T-helper 17 cell (primary cell): ENCODE measurements at places on chromosomes 12 and 14.

DNA sequence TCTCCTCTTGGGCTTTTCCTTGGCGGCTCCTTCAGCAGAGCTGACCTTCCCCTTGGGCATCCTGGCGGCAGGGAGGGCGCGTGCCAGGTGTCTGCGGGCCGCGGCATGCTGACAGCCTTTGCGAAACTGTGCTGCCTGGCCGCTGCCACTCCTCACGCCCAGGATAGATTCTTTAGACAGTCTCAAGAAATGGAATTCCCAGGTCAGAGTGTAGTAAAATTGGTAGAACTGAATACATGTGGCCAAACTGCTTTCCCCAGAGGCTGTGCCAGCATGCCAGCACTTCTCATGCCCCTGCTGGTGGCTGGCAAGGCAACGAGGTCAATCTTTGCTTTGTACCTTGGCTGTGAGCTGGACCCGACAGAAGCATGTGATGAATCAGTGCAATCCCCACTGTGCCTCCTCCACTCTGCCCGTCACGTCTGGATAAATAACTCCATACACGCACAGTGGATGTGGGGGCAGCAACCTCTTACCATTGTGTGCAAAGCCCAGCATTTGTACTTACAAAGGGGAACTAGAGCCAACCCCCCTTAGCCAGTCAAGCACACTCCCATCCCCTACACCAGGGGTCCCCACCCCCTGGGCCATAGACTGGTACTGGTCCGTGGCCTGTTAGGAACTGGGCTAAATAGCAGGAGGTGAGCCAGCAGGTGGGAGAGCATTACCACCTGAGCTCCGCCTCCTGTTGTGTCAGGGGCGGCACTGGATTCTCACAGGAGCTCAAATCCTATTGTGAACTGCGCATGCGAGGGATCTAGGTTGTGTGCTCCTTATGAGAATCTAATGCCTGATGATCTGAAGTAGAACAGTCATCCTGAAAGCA, 90.9 kb downstream of the ACTN1 start:
- H3K4me3 ChIP-seq: no peak overlapping the region
- H3K36me3 ChIP-seq: peaks cover 3% of the 10 kb centered on the region
- H3K27ac ChIP-seq: no peak overlapping the region
- no peaks in the 10 kb centered on the region for H3K27me3 ChIP-seq
- peaks cover 4% of the 10 kb centered on the region for H3K4me1 ChIP-seq

DNA sequence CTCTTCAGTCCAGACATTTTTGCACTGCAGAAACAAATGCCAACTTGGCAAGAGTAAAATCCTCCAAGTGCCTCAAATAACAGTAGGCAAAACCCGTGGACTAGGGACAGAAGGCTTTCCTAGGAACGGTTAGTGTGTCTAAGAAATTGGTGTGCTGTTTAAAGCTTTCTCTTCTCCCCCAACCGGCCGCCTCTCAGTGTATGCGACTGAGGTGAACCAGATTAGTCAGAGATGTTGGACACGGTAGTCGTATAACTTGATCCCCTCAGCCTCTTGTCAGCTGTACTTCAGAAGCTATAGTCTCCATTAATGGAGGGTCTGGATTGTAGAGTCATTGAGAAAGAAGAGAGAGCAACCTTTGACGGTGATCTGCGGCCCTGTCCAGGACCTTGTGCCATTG, 21.7 kb downstream of the PPFIBP1 start:
- peaks cover 21% of the 10 kb centered on the region for H3K27me3 ChIP-seq
- H3K4me3 ChIP-seq: no peak overlapping the region
- DNase-seq: no peak
- H3K4me1 ChIP-seq: peaks cover 3% of the 10 kb centered on the region
- H3K36me3 ChIP-seq: no peaks in the 10 kb centered on the region

- no peaks in the 10 kb centered on the region for H3K27me3 ChIP-seq
- no peak overlapping the region for H3K4me3 ChIP-seq
- H3K36me3 ChIP-seq: no peaks in the 10 kb centered on the region
- peak overlapping the region; percentile 92 for H3K27ac ChIP-seq
- H3K4me1 ChIP-seq: peaks cover 32% of the 10 kb centered on the region
- no peak for DNase-seq
Measured at GRCh38 chr12:46461459-46461858, 88.9 kb upstream of the SLC38A2 start.

GRCh38 chr12:49894751-49895148, 8.9 kb downstream of the FAIM2 start:
- H3K36me3 ChIP-seq: no peaks in the 10 kb centered on the region
- no peak overlapping the region for H3K27ac ChIP-seq
- H3K27me3 ChIP-seq: peaks cover 50% of the 10 kb centered on the region
- H3K4me1 ChIP-seq: peaks cover 10% of the 10 kb centered on the region
- DNase-seq: no peak
- H3K4me3 ChIP-seq: no peak overlapping the region

- no peaks in the 10 kb centered on the region for H3K36me3 ChIP-seq
- H3K27me3 ChIP-seq: no peaks in the 10 kb centered on the region
- DNase-seq: no peak
- H3K4me3 ChIP-seq: no peak overlapping the region
Measured at GRCh38 chr12:105030820-105031807, 45.0 kb downstream of the NOPCHAP1 start.

GRCh38 chr14:104587641-104588040, 8.1 kb downstream of the C14orf180 start:
- DNase-seq: no peak
- peaks cover 31% of the 10 kb centered on the region for H3K27me3 ChIP-seq
- peaks cover 2% of the 10 kb centered on the region for H3K36me3 ChIP-seq

DNA sequence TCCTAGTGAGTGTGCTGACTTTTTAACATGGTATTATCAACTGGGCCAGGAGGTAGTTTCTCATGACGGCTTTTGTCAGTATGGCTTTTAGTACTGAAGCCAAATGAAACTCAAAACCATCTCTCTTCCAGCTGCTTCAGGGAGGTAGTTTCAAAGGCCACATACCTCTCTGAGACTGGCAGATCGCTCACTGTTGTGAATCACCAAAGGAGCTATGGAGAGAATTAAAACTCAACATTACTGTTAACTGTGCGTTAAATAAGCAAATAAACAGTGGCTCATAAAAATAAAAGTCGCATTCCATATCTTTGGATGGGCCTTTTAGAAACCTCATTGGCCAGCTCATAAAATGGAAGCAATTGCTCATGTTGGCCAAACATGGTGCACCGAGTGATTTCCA, 141.1 kb downstream of the HMGA2 start:
- H3K27me3 ChIP-seq: peaks cover 57% of the 10 kb centered on the region
- H3K4me3 ChIP-seq: no peak overlapping the region
- no peak for DNase-seq
- peaks cover 1% of the 10 kb centered on the region for H3K36me3 ChIP-seq

- DNase-seq: no peak
- H3K4me1 ChIP-seq: no peaks in the 10 kb centered on the region
- H3K4me3 ChIP-seq: no peak overlapping the region
- peaks cover 2% of the 10 kb centered on the region for H3K36me3 ChIP-seq
- peaks cover 35% of the 10 kb centered on the region for H3K27me3 ChIP-seq
Measured at GRCh38 chr12:103868215-103868614, 27.2 kb upstream of the NT5DC3 start.

DNA sequence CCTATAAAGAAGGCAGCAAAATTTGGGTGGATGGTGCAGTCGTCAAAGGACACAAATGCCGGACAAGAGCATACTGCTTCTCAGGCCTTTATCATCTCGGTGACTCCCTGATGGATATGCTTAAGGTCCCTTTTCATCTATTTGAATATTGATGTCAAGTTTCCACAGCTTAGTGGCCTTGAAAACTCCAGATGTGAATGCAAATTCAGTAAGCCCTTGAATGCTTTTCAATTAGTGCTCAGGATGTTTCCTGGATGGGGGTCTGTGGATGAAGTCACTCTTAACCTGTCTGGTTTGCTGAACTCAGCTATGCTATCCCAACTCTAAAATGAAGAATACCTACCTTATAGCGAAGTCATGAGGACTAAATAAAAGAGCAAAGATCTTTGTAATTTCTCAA, 10.7 kb downstream of the REM2 start:
- DNase-seq: no peak
- H3K4me3 ChIP-seq: no peak overlapping the region
- peaks cover 7% of the 10 kb centered on the region for H3K36me3 ChIP-seq
- no peaks in the 10 kb centered on the region for H3K27me3 ChIP-seq
- peaks cover 16% of the 10 kb centered on the region for H3K4me1 ChIP-seq

- no peak overlapping the region for H3K27ac ChIP-seq
- no peaks in the 10 kb centered on the region for H3K27me3 ChIP-seq
- no peaks in the 10 kb centered on the region for H3K4me1 ChIP-seq
- no peak for DNase-seq
- no peaks in the 10 kb centered on the region for H3K36me3 ChIP-seq
Measured at GRCh38 chr14:26622611-26623010, 24.8 kb upstream of the NOVA1 start.

GRCh38 chr12:71683633-71684032, 2.2 kb upstream of the TMEM19 start:
- no peak overlapping the region for H3K27ac ChIP-seq
- no peak overlapping the region for H3K4me3 ChIP-seq
- H3K36me3 ChIP-seq: no peaks in the 10 kb centered on the region
- DNase-seq: no peak

DNA sequence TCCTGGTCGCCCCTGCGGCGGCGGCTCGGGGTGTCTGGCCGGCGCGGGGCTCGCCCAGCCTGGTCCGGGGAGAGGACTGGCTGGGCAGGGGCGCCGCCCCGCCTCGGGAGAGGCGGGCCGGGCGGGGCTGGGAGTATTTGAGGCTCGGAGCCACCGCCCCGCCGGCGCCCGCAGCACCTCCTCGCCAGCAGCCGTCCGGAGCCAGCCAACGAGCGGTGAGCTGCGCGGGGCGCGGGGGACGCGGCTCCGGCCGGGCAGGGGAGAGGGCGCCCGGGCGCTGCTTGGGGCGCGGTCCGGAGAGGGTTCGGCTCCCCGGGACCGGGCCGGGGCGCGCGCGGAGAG, at the start of gene LGALS3:
TSS of gene LGALS3 (plus strand) at position 167 of the 342 bp plus-strand sequence. CDS start 8,122 bp downstream, outside the sequence.
- H3K4me1 ChIP-seq: peaks cover 26% of the 10 kb centered on the region
- peak; percentile 34 for DNase-seq
- H3K4me3 ChIP-seq: peak within 1 kb of the TSS; percentile 89
- peak within 1 kb of the TSS; percentile 78 for H3K27ac ChIP-seq
- H3K36me3 ChIP-seq: no peaks in the 10 kb centered on the region

DNA sequence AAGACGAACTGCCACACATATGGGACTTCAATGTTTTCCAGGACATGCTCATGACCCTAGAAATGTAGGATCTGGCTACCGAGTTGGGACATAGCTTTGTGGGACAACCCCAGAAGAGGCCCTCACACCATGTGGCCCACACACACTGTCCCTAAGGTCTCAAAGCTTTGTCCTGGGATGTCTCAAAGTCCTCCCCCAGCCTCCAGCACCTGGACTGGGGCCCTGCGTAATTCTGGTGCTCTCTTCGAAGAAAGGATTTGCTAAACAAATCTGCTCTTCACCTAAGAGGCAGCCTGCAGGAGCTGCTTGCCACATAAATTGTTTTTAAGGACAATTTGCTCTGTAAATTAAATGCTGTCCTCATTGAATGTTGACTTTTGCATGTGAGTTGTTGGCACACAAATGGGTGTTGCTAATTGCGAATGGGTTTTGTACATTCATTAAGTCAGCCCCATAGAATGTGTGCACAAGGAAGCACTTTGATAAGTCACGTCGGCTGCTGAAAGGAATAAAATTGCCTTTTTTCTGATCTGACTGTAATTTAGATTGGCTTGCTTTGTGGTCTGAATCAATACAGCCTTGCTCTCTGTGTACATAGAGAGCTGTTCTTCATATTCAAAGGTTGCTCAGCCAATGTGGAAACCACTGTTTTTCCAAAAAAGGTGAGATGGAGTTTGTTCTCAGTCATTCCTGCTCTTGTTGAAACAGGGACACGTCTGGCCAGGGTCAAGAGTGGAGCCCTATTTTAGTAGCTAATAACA, 161.6 kb upstream of the PWP1 start:
- no peak for DNase-seq
- no peak overlapping the region for H3K4me3 ChIP-seq
- H3K27me3 ChIP-seq: no peaks in the 10 kb centered on the region
- H3K4me1 ChIP-seq: no peaks in the 10 kb centered on the region
- peaks cover 5% of the 10 kb centered on the region for H3K36me3 ChIP-seq

DNA sequence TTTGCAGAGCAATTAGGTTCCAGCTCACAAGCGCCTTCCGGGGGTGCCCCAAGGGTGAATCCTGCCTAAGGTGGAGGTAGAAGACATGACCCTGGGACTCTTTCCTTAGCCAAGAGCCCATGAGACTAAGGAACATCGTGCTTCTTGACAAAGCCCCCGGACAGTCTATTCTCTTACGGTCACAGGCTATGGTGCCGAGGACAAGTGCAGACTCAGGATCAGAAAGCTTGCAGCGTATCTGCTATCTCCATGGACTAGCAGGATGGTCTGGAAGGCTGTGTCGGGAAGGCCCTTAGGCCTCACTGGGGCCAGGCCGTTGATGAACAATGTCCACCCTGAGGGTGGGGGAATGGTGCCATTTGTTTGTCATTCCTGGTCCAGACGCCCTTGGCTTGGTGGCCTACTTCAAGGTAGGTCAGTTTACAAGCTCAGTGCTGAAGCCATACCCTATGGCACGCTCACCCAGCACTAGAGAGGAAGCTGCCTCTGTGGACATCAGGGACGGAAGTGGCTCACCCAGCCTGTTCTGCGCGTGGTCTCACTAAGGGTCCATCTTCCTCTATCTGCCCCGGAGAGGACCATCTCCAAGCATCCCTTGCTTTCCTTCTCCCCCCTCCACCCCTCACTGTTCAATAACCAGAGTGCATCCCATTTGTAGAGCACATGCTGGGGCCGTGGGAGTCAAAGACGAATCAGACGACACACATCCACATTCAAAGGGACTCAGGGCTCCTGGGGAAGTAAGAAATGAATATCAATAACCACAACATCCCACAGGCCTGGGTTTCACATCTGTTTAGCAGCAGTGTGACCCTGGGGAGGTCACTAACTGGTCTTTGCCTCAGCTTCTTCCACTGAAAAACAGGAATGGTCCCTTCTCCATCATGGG, 45.0 kb upstream of the IQSEC3 start:
- DNase-seq: no peak
- no peaks in the 10 kb centered on the region for H3K27me3 ChIP-seq
- peak overlapping the region; percentile 92 for H3K27ac ChIP-seq
- peaks cover 3% of the 10 kb centered on the region for H3K36me3 ChIP-seq

DNA sequence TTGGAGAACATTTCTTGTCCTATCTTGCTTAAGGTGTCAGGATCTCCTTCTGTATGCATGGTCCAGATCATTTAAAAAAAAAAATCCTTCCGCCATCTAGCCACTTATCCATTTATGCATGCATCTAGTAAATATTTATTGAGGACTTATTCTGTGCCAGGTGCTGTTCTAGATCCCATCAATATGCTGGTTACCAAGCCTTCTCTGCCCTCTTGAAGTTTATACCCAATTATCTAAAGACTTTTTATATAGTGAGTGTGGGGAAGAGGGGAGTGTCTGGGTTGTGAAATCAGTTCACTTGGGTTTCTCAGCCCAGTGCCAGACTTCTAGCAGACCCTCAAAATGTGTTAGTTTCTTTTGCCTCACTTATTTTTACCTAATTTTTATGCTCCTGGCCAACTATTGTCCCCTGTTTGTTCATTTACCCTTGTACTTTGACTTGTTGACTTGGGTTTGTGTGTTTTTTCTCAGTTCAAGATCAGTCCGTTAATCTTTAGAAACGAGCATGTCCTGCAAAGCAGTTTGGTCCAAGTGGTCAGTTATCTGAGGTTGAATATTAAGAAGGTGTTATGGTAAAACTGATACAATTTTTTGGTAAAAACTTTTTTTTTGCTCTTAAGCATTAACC, 488.9 kb downstream of the PCNX1 start:
- H3K4me3 ChIP-seq: no peak overlapping the region
- no peaks in the 10 kb centered on the region for H3K27me3 ChIP-seq
- DNase-seq: no peak
- no peaks in the 10 kb centered on the region for H3K36me3 ChIP-seq

GRCh38 chr14:90681929-90682328, 134.3 kb downstream of the TTC7B start:
- no peaks in the 10 kb centered on the region for H3K36me3 ChIP-seq
- peaks cover 13% of the 10 kb centered on the region for H3K4me1 ChIP-seq
- H3K27ac ChIP-seq: no peak overlapping the region
- no peak overlapping the region for H3K4me3 ChIP-seq
- no peak for DNase-seq
